ENCODE measurements at places on chromosomes 7 and 10.

- peak; percentile 58 for DNase-seq
Measured at GRCh38 chr10:52644373-52645186, 128.0 kb downstream of the MBL2 start.

DNA sequence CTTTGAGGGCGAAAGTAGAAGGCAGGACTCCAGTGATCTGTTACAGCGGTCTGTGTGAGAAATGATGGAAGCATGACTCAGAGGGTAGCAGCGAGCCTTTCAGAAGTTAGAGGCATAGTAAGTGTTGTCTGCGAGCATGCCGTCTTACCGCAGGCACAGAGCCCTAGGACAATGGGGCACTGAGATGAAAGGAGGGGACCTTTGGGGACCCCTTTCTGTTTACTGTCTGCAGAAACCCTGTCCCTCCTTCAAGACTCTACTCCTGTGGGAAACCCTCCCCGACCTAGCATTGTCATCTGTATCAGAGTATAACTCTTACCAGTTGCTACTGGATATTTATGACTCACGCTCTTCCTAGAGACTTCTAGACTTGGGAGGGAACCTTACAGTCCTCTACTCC is 87.2 kb upstream of the AGK start:
- DNase-seq = peak; percentile 86

DNA sequence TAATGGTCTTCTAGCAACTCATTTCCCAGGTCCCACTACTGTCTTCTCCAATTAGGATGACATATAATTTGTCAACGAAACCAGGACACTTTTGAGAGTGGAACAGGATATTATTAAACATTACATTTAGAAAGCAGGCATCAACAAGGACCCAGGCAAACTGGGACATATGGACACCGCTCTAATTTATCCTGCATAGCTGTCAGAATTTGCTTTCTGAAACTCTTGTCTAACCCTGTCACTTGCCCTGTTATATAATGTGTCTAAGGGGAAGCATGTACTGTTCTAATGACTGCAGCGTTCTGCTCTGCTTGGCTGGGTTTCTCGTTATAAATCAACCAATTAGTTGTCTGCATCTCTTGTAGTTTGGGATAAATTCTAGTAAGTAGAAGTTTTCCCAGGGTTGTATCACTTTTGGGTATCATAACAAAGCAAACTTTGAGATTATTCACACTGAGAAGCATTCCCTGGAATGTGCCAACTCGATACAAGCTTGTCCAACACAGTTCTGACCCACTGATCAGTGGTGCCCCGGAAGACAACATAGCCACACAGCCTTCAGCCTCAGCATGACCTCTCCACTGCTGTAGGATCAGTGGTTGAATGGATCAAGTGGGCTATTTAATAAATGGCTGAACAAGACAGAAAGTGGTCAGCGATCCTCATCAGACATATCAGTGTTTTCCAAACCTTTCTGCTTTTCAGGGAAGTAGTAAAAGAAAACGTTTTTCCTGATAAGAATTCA is 228.1 kb downstream of the KIF20B start:
- no peak for DNase-seq

DNA sequence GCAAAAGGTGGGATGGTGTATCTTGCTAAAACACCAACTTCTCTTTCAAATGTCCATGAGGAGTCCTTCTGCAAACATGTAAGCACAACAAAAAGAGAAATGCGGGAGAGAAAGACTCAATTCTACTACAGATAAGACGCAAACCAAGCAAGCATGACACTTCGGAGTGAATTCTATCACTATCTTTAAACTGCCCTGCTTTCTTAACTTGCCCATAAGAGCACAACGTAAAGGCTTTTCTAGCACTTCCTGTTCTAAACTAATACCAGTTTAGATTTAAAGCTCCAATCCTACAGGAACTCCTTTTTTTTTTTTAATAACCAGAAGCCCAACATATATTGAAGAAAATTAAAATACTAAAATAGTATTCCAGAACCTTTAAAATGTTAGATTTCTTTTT is 8.4 kb downstream of the RHEB start:
- DNase-seq = no peak

GRCh38 chr7:42982604-42983115 is 50.5 kb downstream of the MRPL32 start:
- DNase-seq = peak; percentile 4

GRCh38 chr7:75989500-75990388 is 4.7 kb downstream of the TMEM120A start:
- DNase-seq = no peak

- DNase-seq = no peak
Measured at GRCh38 chr7:129405527-129405926, 28.7 kb upstream of the STRIP2 start.

GRCh38 chr7:30911561-30911969 is at the start of gene AQP1:
Gene AQP1, plus strand, starts transcription at chr7:30911853. Its CDS starts 57 bp downstream, at chr7:30911910.
- DNase-seq = no peak

- DNase-seq = peak; percentile 98
Measured at GRCh38 chr7:22561321-22561811, 61.4 kb upstream of the STEAP1B start.

DNA sequence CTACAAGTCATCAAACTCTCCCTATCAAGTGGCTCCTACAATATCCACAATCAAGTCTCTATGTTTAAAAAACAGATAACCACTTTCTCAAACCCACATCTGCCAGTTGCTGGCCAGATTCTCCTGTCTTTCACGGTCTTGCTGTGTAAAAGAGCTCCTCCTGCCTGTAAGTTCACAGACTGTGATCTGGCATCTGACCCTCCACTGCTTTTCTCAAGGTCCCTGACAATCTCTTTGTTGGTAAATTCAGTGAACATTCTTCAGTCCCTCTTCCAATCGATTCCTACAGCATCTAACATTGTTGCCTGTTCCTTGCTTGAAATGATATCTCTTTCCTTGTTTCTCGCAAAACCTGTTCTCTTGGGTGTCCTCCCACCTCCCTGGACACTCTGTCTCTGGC is 18.5 kb upstream of the LMOD2 start:
- DNase-seq = no peak

DNA sequence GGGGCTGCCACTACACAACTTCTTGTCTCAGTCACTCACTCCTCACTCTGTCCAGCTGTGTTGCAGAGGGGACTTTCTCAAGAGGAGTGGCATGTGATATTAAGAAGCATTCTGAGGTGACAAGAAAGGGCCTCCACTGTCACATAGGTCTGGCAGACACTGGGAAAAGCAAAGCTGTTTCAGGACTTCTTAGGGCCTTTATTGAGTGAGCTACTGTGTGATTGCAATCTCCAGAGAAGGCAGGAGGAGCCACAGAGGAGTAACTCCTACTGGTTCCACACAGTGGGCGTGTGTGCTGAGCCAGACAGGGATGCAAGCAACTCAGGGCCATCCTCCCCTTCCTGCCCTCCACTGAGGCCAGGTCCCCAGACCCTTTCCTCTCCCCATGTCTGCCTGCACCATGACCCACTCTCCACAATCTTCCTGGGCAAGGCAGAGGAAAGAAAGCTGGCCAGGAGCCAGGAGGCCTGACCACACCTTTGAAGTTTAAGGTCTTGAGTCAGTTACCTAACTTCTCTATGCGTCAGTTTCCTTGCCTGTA is 262.0 kb upstream of the ZMIZ1 start:
- peak; percentile 60 for DNase-seq

GRCh38 chr10:58887474-58887873 is 289.0 kb upstream of the PHYHIPL start:
- DNase-seq = peak; percentile 7

DNA sequence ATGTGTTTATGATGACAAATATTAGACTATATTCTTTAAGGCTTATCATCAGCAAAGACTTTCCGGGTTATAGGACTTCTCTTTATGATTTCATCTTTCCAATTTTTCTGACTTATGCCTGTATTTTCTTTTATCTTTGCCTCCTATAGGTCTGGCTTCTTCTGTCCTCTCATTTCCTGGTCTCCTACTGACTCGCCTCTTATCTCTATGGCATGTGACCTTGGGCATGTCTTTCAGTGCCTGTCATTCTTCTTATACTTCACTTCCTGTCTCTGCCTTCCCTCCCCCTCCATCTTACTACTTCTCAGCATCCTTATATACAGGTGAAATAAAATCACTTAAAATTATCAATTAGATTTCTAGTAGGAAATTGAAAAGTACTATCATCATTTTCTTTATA is 42.2 kb downstream of the PCDH15 start:
- DNase-seq = peak; percentile 56

DNA sequence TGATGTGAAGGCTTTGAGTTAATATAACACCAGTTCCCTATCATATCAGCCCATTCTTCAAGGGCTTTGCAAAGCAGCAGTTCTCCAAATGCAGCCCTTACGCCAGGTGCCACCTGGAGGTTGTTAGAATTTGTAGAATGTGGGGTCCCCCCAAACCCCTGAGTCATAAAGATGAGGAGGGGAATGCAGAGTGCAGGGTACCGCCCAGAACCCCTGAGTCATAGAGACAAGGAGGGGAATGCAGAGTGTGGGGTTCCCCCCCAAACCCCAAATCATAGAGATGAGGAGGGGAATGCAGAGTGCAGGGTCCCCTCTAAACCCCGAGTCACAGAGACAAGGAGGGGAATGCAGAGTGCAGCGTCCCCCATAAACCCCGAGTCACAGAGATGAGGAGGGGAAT is 605.8 kb downstream of the PTPRN2 start:
- no peak for DNase-seq

DNA sequence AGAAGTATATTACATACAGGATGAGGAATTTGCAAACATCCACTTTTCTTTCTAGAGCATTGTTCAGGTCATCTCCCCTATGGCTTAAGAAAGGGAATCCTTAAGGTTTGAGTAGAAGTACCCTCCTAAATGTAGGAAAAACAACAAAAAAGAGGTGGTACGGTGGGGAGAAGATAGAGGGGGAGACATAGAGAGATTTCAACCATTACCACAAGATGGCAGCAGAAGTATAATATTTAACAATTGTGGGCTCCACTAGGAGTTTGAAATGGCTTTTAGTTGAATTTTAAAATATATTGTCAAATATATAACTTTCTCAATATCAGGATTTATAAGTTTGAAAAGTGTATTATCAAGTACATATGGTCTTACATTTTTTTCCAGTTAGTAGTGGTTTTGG is 72.7 kb upstream of the PRKG1 start:
- DNase-seq = peak; percentile 25

DNA sequence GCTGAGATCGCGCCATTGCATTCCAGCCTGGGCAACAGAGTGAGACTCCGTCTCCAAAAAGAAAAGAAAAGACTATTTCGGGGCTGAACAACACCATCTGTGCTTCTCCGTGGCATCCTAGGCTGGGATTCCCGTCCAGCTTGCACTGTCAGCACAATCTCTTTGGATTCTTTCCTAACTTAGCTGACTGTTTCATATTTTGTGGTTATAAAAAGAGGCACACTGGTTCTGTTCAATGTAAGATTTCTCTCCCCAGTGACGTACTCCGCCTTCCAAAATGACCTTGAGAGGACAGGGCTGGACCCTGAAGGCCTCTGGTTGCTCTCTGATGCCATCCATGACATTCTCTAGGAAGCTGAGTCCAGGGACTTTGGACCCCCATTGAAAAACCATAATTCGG is 8.8 kb downstream of the ZNHIT1 start:
- no peak for DNase-seq

DNA sequence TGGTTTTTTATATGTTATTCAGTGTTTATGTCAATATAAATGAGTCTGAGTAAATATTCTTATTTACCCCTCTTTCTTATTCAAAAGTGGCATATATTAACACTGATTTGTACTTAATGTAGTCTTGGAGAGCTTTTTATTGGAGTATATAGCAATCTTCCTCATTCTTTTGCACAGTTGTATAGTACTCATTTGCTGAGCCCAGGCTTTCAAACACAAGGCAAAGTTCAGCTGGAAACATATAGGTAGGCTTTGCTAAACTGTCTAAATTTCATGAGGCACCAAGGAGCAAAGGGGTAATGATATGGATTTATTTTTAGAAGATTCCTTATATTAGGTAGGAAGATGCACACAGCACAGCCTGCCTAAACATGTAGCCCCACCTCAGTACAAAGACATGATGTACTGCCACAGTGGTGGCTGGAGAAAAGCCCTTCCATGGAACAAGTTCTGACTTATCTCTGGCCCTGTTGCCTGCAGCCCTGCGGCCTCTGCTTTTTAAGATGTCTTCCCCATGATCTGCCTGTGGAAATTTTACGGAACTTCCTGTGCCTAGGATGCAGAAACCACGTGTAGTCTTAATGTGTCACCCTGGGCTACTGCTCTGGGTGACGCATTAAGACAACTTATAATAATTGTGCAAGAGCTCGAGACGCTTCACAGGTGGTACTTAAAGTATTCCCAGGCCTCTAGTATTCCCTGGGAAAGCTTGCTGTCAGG is 9.6 kb upstream of the PDCD4 start:
- peak; percentile 33 for DNase-seq

DNA sequence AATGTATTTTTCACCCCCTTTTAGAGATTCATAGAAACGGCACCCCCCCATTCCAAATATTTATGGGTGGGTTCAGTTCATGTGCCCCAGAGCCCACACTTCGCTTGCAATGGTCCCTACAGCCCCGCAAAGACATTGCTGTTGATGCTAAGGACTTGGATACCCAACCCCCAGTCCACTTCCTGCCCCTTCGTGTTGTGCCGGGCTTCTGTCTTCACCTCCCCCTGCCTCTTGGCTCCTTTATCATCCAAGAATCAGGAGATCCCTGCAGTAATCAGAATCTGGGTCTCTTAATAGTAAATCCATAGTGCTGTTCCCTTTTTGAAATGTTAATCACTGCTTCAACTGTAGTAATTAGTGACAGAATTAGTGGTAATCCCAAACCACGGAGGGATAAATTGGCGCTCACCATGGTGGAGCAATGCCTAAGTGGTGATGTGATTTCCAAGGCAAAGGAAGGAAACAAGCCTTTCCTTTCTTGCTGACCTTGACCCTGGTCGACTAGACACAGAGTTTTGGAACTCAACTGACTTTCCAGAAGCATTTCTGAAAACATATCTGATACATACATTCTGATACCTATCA is 67.7 kb downstream of the HK1 start:
- DNase-seq = no peak

DNA sequence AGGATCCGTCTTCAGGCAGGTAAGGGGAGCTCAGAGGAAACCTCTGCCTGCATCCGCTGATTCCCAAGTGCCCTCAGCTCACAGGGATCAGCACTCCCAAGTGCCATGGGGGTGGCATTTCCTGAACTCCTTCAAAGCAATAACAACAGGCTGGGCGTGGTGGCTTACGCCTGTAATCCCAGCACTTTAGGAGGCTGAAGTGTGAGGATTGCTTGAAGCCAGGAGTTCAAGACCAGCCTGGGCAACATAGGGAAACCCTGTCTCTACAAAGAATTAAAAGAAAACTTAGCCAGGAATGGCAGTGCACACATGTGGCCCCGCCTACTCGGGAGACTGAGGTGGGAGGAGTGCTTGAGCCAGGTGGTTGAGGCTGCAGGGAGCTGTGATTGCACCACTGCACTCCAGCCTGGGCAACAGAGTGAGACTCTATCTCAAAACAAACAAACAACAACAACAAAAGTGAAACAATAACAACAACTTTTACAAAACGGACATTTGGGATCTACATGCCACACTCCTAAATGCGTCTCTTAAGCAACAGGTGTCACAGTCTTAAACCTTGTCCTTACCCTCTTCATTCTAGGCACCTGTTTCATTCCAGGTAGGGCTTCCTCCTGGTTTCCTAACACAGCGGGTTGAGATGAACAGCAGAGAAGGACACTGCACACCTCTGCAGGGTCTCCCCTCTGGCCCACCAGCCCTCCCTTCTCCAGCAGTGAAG is 73.8 kb downstream of the PAXIP1 start:
- peak; percentile 27 for DNase-seq

- no peak for DNase-seq
Measured at GRCh38 chr10:4638099-4638498, 187.9 kb upstream of the AKR1E2 start.
